ENCODE measurements at places on chromosomes 7 and 10.

GRCh38 chr10:71216751-71217265 is 4.4 kb downstream of the UNC5B start:
- no peak for DNase-seq

GRCh38 chr7:122528879-122529481 is 169.9 kb downstream of the RNF133 start:
- DNase-seq = peak; percentile 28

GRCh38 chr10:63281967-63282366 is 148.8 kb downstream of the NRBF2 start:
- peak; percentile 44 for DNase-seq

DNA sequence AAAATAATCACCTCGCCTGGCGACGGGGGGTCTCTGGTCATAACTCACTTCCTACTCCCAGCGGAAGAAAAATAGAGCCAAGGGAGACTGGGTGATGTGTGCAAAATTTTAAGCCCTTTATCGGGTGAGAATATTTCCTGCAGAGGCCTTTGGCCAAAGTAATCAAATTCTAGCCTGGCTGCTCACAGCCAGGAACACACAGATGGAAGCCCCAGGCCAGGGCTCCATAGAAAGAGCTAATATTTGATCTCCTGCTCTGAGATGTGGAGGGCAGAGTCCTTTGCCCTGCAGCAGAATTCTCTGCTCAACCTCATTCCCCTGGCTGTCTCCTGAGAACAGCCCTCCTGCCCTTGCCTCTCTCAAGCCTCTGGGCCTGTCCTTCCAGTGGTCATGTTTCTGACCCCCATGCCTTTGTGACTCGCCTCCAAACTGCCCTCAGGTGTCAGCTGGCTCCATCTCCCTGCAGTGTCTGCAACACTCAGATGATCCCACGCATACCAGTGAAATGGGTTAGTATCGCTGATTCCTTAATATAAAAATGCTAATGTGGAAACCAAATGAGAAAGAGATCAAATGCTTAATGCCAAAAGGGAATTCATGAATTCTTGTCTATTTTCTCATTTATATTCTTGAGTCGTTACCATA is 34.5 kb downstream of the FRMD4A start:
- no peak for DNase-seq

GRCh38 chr10:17782921-17783665 is 26.1 kb upstream of the MRC1 start:
- DNase-seq = peak; percentile 47
